ENCODE measurements at places on chromosomes 1 and 21. TPM values are rescaled to one million over a fixed set of nuclear protein-coding genes. Genes with fewer than 3 reads are reported as not detected.

The HSD3B2 gene
- total RNA-seq, result not detected

The FMN2 gene
- total RNA-seq, result 73.6 TPM

The TRIM33 gene
- 28.8 TPM for total RNA-seq

The OR2AK2 gene
- not detected for total RNA-seq

The HRNR gene
- not detected for total RNA-seq

The POU3F1 gene
- total RNA-seq, result not detected

The CBR3 gene
- total RNA-seq, result 15.9 TPM

The UQCRHL gene
- total RNA-seq, result 2.0 TPM

The TMEM52 gene
- 0.19 TPM for total RNA-seq

The HFM1 gene
- 0.28 TPM for total RNA-seq

The IRF6 gene
- total RNA-seq, result 0.19 TPM

The CFHR1 gene
- 0.19 TPM for total RNA-seq

The CLCA4 gene
- total RNA-seq, result not detected

The DNAJC8 gene
- total RNA-seq, result 90.1 TPM

The CCDC27 gene
- not detected for total RNA-seq

The CFAP45 gene
- 0.28 TPM for total RNA-seq

The C1orf116 gene
- not detected for total RNA-seq

The OR2T29 gene
- not detected for total RNA-seq

The AURKAIP1 gene
- 82.6 TPM for total RNA-seq

The DYNLT5 gene
- 2.5 TPM for total RNA-seq

The S100A8 gene
- not detected for total RNA-seq

The KRTAP12-2 gene
- not detected for total RNA-seq

The IFT25 gene
- total RNA-seq, result 19.2 TPM

The PROK1 gene
- not detected for total RNA-seq

The SELENBP1 gene
- total RNA-seq, result 19.7 TPM

The NOL9 gene
- 16.9 TPM for total RNA-seq

The MATN1 gene
- 0.28 TPM for total RNA-seq

The KRTAP7-1 gene
- total RNA-seq, result not detected

The CHAF1B gene
- 1.4 TPM for total RNA-seq

The DHRS3 gene
- 234 TPM for total RNA-seq

The ENAH gene
- 140 TPM for total RNA-seq

The CELA2A gene
- total RNA-seq, result 0.28 TPM

The VSIG8 gene
- not detected for total RNA-seq

The PTAFR gene
- total RNA-seq, result under 0.01 TPM

The SLC1A7 gene
- total RNA-seq, result 0.58 TPM

The VANGL2 gene
- total RNA-seq, result 0.28 TPM

The ADPRS gene
- 38.7 TPM for total RNA-seq

The OR10K1 gene
- total RNA-seq, result not detected

The LIN28A gene
- total RNA-seq, result not detected

The BSND gene
- not detected for total RNA-seq
